ENCODE measurements at places on chromosomes 6 and 20.

GRCh38 chr20:19725814-19726525, 32.1 kb upstream of the RIN2 start:
- DNase-seq: no peak

DNA sequence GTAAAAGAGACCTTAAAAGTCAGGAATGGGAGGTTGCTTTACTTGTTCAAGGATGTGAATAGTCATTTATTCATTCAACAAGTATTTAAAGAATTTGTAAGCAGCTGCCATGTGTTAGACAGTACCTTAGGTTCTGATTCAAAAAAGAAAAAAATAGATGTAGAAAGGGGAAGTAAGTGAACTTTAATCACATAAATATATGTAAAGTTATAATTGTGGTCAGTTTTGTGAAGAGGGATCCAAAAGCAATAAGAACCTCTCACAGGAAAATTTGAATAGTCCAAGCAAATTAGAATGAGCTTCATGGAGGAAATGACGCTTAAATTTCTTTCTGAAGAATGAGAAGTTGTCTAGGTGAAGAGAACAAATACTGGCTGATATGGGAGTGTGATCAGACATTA, 596.1 kb upstream of the CITED2 start:
- no peak for DNase-seq

GRCh38 chr20:11544029-11544678, 373.5 kb upstream of the BTBD3 start:
- DNase-seq: peak; percentile 48

DNA sequence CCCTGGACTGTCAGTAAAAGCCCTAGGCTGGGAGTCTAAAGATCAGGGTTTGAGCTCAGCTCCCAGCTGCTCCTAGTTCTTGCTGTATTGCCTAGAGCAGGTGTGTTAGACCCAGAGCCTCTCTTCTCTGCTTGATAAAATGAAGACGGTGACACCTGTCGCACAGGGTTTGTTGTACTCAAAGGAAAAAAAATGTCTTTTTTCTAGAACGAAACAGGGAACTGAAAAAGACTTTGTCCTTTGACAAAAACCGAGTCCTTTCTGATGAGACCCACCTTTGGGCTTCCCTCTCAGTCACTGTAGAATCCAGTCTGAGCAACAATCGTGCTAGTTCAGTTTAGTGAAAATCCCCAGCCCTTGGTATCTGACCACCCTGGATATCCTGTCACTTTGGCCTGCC, 102.1 kb upstream of the LAMP5 start:
- no peak for DNase-seq

GRCh38 chr6:111263837-111264236, 176.5 kb downstream of the SLC16A10 start:
- DNase-seq: peak; percentile 4

- no peak for DNase-seq
These were observed 25.9 kb downstream of the C6orf62 start for GRCh38 chr6:24692848-24693592.

- no peak for DNase-seq
These were observed 71.6 kb downstream of the NFATC2 start for GRCh38 chr20:51470907-51471411.

DNA sequence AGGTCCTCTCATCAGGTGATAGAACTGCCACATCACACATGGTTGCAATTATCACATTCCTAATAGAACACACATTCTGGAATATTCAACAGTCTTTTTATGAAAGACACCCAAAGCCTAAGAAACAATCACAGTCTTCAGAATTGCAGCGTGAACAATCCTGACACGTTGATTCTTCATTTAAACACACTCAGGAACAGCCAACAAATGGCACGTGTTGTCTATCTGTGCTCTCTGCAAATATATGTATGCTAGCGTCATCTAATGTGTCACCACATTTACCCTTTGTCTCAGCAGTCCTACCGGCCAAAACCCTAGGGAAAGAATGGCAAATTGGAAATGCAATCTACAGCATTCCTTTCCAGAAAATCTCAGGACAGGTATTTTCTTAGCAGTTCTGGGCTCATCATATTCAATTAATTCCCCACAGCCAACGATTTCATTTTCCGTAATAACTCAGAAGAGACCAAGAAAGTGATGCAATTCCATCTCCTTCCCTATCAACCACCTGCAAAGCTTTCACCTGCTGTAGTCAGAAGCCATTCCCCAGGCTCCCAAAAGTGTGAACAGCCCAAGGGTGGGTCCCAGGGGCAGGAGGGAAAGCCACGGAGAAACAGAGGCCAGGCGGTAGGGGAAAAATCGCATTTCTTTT, 280.3 kb upstream of the JARID2 start:
- no peak for DNase-seq
